ENCODE measurements at places on chromosomes 4 and X.

GRCh38 chr4:119017636-119018035 lies 118.0 kb upstream of the MYOZ2 start:
- no peak for DNase-seq

DNA sequence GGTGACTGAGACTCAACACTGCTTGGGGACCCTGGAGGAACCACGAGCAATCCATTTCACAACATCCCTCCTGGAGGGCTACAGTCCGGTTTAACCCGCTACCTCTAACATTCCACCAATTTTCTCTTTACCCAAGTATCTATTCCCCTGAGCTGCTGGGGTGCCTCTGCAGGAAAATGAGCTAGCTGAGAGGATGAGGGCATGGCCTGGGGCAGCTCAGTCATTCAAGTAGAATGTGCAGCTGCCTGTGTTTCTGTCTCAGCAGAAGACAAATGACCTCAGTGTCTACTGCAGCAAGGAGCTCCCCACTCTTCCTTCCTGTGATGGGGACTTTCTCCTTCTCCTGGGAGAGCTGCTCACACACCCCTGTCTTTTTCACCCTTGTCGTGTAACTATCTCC lies 120.8 kb downstream of the ZNF518B start:
- DNase-seq = no peak

DNA sequence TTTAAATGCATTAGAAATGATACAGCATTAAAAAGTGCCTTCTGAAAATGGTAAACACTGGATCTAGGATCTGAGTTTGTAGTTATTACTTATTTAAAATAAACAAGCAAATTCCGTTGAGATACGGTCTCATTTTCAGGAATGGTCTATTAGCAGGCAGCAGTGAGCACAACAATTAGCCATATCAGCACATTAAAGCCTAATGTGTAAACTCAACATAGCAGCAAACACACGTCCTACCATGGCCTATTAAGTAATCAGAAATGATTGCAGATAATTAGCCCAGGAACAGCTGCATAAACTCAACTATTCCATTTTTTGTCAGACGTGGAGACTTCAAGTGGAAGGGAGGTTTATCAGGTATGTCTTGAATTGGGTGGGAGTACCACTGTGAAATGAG lies 61.8 kb downstream of the NEIL3 start:
- DNase-seq = no peak

GRCh38 chr4:141595531-141595930 lies 40.9 kb upstream of the IL15 start:
- no peak for DNase-seq

- no peak for DNase-seq
Measured at GRCh38 chr4:145153181-145153903, 27.0 kb downstream of the OTUD4 start.

GRCh38 chr4:112213091-112213490 lies 18.5 kb upstream of the AP1AR start:
- no peak for DNase-seq

DNA sequence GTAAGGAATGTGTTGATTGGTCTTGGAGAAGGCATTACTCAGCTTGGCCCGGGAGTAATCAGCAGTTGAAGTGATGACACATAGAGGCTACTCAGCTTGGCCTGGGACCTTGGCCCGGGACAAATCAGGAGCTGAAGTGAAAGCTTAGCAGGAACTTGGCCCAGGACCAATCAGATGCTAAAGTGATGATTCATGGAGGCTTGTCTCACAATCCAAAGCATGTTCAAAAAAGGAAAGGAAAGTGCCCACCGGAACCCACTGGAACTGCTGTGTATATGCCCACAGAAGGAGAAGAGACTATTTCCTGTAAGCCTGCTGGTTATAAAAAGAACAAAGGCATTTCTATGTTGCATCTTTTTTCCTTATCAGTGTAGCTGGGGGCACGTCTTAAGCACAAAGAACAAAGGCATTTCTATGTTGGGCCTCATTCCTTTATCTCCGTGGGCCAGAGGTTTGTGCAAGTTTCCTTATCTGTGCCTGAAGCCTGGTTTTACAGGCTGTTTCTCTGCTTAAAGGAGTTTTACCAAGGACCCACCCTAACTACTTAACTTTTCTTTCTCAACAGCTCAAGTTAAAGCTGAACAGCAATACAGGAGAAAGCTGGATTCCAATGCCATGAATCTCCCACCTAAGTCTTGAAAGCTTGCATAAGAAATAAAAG lies 1176.7 kb downstream of the NLGN4X start:
- DNase-seq = no peak

DNA sequence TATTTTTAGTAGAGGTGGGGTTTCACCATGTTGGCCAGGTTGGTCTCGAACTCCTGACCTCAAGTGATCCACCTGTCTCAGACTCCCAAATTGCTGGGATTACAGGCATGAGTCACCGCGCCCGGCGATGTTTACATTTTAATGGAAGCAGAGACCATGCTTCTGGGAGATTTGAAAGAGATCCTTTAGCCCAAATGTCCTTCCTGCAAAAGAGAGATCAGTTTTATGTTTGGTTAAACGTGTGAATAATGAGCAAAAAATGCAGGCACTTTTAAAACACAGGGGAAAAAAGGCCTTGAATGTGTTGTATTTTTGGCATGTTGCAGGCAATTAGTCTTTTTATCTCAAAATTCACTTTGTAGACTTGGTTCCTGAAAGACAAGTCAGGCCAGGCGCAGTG lies 95.8 kb upstream of the ELOVL6 start:
- DNase-seq = no peak

DNA sequence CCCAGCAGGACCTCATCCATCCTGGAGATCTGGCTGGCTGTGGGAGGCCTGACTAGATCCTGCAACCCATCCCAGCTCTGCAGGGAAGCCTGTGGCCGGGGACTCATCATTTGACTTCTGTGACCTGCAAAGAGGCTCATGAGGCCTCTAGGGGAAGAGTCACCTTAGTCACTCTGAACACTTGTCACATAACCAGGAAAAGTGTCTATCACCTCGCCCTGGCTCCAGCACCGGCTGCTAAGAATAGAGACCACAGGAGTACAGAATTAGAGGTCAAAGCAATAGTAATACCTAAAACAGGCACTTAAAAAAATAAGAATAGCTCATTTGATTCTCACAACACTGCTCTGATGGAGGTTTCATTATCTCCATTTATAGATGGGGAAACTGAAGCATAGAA lies 3.8 kb upstream of the NSG1 start:
- no peak for DNase-seq

- no peak for DNase-seq
Measured at GRCh38 chr4:147802346-147802745, 70.5 kb downstream of the ARHGAP10 start.

- DNase-seq = no peak
Measured at GRCh38 chr4:168784786-168785461, 225.1 kb downstream of the CBR4 start.

- DNase-seq = no peak
Measured at GRCh38 chr4:186687265-186687664, 36.4 kb downstream of the FAT1 start.

- no peak for DNase-seq
Measured at GRCh38 chr4:147786031-147786430, 54.1 kb downstream of the ARHGAP10 start.

DNA sequence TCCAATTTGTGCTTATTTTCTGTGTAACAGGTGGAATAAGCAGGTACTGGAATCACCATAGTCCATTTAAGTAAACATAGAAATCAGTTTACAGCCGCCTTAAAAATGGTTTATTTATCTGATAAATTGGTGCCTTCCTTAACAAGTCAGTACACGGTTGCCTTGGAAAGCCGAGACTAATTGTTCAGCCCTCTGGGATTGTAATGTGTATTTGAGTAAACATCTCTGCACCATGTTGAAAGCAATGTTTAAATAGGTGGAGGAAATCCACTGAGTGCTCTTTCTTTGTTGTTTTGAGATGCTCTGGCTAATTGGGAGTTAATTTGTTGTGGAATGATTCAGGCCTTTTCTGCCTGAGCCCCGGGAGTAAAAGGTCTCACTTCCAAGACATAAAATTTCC lies 45.7 kb upstream of the ADRA2C start:
- no peak for DNase-seq

- no peak for DNase-seq
Measured at GRCh38 chr4:162683659-162684370, 482.9 kb downstream of the NAF1 start.

- DNase-seq = no peak
Measured at GRCh38 chr4:81512757-81513501, 41.2 kb upstream of the RASGEF1B start.

GRCh38 chr4:165177725-165178666 lies 29.4 kb upstream of the KLHL2 start:
- DNase-seq = no peak

Data from stimulated activated CD4-positive, alpha-beta T cell treated with anti-CD3 and anti-CD28 coated beads, Interleukin-1b, Interleukin-23, amount 100 ng/mL, for 1 hour (primary cell).